Stomach (tissue), 19 donors: ENCODE measurements at places on chromosomes 2 and 18.

DNA sequence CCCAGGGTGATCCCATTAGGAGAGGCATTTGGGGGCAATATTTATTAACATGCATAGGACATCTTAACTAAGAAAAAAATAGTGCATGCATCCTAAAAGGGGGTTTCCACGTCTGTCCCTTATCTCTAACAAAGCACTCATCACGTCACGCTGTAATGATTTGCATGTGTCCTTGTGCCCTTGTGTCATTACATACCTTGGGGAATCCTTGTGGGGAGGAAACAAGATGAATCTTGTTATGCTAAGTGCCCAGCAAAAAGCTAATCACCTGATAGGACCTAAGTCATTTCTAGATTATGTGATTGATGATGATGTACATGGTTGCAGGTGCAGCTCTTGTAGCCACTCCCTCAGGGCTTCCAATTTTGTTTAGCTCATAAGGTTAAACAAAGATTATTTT, 250.9 kb downstream of the FBXO15 start:
- H3K27me3 ChIP-seq: no peaks in the 10 kb centered on the region
- no peak for DNase-seq
- no peaks in the 10 kb centered on the region for H3K36me3 ChIP-seq
- H3K4me3 ChIP-seq: no peak overlapping the region
- H3K27ac ChIP-seq: no peak overlapping the region

- no peaks in the 10 kb centered on the region for H3K36me3 ChIP-seq
- H3K4me3 ChIP-seq: no peak overlapping the region
- no peaks in the 10 kb centered on the region for H3K27me3 ChIP-seq
- no peaks in the 10 kb centered on the region for H3K4me1 ChIP-seq
- no peak overlapping the region for H3K27ac ChIP-seq
Observed at GRCh38 chr2:185006481-185006880, 408.2 kb downstream of the ZNF804A start.

- H3K27me3 ChIP-seq: no peaks in the 10 kb centered on the region
- no peak overlapping the region for H3K4me3 ChIP-seq
- H3K4me1 ChIP-seq: no peaks in the 10 kb centered on the region
- H3K27ac ChIP-seq: no peak overlapping the region
- no peak for DNase-seq
Observed at GRCh38 chr2:242002944-242003343, 133.4 kb downstream of the RTP5 start.

DNA sequence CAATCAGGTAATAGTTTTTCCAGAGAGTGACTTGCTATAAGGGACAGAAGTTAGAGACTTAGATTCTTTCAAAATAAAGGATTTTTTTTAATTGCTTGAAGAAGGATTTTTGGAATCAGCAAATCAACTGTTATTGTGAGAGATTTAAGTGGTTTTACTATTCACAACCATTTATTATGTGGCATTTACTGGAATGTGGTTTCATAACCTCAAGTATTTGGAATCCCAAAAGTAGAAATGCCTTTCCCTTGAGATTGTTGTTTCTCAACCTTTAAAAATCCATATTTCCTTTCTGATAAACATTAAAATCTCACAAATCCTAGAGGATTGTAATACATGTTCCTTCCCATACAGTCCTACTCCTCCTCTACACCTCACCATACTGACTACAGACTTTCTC, 5.0 kb downstream of the TANK start:
- no peak overlapping the region for H3K4me3 ChIP-seq
- no peaks in the 10 kb centered on the region for H3K4me1 ChIP-seq
- H3K27me3 ChIP-seq: no peaks in the 10 kb centered on the region

GRCh38 chr2:99389371-99389770, 52.2 kb downstream of the EIF5B start:
- no peak overlapping the region for H3K4me3 ChIP-seq
- DNase-seq: no peak
- no peak overlapping the region for H3K27ac ChIP-seq
- H3K27me3 ChIP-seq: no peaks in the 10 kb centered on the region

DNA sequence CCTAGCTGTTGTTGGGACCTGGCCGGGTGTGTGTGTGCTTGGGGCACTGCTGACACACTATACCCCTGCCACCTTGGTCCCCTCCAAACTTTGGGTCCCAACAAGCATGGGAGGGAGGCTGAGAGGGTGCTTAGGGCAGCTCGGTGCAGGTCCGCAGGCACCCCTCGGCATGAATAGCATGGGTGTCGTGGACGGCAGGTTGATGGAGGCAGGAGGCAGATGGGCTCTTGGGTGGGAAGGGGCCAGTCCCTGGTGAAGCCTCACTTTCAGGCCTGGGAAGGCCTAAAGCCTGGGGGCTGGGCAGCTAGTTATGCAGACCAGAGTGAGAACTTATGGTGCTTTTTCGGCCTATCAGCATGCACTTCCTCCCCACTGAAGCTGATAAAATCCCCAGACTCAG, 164.2 kb downstream of the CDH19 start:
- H3K27ac ChIP-seq: no peak overlapping the region
- no peaks in the 10 kb centered on the region for H3K36me3 ChIP-seq
- H3K4me1 ChIP-seq: no peaks in the 10 kb centered on the region
- H3K4me3 ChIP-seq: no peak overlapping the region
- H3K27me3 ChIP-seq: no peaks in the 10 kb centered on the region

- no peak for DNase-seq
- peak overlapping the region; percentile 59 for H3K27ac ChIP-seq
- no peaks in the 10 kb centered on the region for H3K27me3 ChIP-seq
- no peaks in the 10 kb centered on the region for H3K4me1 ChIP-seq
- H3K36me3 ChIP-seq: no peaks in the 10 kb centered on the region
- peak overlapping the region; percentile 54 for H3K4me3 ChIP-seq
Observed at GRCh38 chr2:216012133-216012829, 1.1 kb downstream of the MREG start.

GRCh38 chr2:239482778-239483712, 82.2 kb upstream of the HDAC4 start:
- peak; percentile 67 for DNase-seq
- no peaks in the 10 kb centered on the region for H3K36me3 ChIP-seq
- no peaks in the 10 kb centered on the region for H3K4me1 ChIP-seq
- H3K4me3 ChIP-seq: no peak overlapping the region
- H3K27me3 ChIP-seq: no peaks in the 10 kb centered on the region
- H3K27ac ChIP-seq: no peak overlapping the region
